Activated T-helper 2 cell treated with anti-CD3 and anti-CD28 coated beads, Interferon-gamma antibody, Interleukin-2, Interleukin-4, amounts not matched to agents 10 μg/mL and 5 μg/mL and 100 μg/mL, durations not matched to agents 14 hours and 24 hours and 36 hours (primary cell): ENCODE measurements at places on chromosomes 1 and 21.

DNA sequence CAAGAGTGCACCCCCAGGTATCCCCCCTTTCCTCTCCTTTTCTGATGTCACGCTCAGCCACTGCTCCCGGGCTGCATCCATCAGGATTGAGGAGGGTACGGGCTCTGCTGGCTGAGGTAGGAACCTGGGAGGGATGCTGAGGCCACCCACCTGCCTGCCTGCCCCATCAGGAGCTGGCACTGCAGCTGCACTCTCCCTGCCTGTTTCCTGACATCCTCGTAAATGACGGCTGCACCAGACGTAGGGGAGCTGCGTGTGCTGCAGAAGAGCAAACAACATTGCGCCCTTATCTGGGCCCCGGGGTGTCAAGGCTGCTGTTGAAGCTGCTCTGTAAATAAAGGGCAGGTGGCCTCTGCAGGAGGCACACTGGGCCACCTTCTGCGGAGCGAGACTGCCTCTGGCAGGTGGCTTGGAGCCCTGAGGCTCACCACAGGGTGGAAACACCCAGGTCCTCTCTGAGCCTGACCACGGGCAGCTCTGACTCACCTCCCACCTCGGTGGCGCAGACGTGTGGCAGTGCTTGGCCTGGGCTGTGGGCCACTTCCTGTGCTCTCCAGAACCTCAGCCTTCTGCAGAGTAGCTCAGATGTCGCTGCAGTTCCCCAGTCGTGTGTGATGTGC lies 30.9 kb downstream of the SNAP47 start:
- peak; percentile 80 for DNase-seq

DNA sequence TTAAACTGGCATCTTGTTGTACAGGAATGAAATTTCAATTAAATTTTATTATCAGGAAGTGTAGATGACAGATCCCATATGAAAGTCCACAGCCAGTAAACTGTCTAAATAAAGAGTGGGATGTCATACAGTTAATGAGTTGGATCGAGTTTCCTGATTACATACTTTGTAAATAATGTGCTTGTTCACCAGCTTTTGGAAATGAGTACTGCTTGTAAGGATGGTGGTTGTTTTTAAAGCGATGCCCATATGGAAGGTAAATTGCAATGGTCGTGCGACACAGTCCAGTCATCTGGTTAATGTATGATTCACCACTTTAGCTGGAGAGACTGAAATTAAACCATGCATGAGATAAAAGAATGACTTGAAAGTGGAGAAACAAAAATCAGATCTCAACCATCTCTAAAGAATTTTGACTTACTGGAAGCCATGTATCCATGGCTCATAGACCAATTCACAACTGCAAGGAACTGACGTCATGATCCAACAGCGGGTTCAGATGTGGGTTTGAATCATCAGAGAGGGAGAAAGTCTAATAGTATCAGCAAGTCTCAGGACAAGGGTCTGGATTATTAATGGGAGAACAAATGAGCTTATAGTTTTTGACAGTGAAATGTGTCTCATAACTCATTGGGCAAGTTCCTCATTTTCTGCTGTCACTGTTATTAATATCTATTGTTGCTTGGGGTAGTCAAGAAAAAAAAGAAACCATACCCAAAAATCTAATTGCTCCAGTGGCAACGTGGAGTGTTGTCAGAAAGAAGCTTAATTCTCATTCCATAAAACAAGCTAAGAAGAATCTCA lies 49.0 kb downstream of the MAP10 start:
- no peak for DNase-seq

- DNase-seq: no peak
Observed at GRCh38 chr1:64234714-64235113, 31.3 kb downstream of the UBE2U start.

DNA sequence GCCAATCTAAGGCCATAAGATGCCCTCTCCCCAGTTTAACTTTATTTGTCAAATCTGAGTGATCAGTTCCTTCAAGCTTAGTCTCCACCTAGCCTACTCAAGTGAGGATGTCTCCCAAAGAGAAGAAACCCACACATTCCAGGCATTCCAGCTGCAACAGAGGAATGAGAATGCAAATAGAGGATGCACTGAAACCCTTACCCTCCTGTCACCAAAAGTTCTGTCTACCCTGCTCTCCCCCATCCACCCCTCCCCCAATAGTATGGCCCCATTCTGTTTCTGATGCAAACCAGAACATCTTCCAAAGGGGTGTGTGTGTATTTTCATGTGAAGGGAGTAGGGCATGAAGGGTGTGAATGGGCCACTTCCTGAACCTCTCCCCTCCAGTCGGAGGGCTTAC lies 3.0 kb downstream of the DUSP23 start:
- DNase-seq: no peak

DNA sequence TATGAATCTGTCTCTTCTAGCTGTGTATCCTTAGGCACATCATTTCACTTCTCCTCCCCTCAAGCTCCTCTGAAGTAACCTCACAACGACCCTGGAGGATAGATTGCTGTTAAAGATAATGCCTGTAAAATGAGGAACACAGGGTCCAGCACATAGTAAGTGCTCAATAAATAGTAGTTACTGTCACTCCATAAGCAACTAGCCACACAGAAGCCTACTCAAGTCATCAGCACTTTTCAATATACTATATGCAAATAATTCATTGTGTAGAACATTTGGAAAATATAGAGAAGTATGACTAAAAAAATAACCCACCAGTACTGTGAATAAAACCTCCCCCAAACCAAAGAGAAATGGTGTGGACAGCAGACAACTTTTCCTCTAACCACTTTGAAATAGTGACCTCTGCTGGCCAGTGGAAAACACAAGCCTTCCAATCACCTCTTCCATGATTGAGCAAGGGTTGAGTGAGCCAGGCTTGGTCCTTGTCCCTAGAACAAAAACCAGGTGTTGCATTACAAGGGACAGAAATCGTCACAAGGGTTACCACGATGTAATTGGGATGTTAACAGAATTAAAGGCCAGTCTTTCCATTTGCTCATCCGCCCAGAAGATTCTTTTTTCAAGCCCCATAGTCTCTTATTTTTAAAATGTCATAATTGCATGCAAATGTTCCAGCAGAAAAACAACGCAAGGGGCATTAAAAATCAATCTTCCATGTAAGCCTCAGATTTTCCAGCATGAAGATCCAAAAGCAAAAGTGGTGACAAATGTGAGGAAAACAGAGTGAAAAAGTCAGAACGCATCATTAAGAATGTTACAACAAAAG lies 15.7 kb upstream of the GLIS1 start:
- DNase-seq: no peak

DNA sequence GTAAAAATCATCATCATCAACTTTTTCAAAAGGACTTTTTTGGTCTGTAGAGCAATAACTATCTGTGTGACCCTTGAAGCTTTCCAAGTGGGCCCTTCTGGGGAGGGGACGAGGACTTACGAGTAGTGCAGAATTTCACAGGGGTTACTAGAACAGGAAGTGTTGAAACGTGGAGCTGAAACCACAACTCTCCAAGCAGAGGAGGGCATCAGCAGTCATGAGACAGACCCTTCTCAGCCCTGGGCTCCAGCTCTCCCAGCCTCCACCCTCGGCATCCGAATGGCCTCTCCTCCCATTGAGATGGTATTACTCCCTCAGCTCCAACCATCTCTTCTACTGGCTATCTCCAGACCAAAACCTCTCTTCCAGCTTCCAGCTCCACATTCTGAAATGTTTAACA lies 3.6 kb downstream of the FAM89A start:
- no peak for DNase-seq

DNA sequence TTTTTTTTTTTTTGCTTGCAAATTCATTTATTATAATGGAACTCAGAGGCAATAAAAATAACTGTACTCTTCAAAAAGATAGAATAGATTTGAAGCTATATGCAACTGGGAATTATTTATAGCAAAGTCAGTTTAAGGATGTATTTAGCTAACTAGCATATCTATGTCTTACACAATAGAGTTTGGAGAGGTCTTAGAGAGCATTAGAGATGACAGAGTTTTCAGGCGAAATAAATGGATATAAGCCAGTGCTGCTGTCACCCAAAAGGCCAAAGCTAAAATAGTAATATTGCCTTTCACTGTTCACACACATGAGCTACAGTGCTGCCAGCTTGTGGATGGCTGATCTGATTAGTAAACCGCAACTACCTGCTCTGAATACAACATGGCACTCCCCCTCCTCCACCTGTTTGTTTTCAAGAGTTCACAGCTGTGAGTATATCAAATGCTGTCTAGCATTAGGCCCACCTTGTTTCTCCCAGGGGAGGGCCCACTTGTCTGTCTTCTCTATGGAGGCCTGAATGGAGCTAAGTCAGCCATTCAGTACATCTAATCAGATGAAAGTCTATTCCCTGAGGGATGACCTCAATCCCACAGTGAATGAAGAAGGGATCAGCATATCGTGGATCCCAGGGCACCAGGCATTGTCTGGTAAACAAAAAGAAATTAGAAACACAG lies 25.2 kb upstream of the SSX2IP start:
- no peak for DNase-seq

DNA sequence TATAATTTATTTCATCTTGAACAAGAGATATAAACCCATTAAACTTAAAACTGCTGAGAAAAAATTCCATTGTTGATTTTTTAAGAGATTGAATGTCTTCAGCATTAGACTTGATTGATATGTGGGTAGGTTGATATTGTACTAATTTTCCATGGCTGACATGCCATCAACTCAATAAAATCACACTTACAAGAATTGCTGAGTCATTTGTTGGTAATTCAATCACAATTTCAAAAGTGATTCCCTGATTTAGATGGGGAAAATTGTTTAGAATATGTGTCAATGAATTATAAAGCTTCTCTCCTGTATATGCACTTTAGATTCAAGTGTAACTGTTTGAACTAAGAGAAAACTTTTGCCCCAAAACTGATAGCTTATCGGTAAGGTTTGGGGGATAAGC lies 223.5 kb upstream of the NCAM2 start:
- DNase-seq: no peak

GRCh38 chr21:34999397-34999941 lies 49.6 kb downstream of the RUNX1 start:
- DNase-seq: no peak

GRCh38 chr1:171819946-171820345 lies 21.4 kb upstream of the DNM3 start:
- no peak for DNase-seq

DNA sequence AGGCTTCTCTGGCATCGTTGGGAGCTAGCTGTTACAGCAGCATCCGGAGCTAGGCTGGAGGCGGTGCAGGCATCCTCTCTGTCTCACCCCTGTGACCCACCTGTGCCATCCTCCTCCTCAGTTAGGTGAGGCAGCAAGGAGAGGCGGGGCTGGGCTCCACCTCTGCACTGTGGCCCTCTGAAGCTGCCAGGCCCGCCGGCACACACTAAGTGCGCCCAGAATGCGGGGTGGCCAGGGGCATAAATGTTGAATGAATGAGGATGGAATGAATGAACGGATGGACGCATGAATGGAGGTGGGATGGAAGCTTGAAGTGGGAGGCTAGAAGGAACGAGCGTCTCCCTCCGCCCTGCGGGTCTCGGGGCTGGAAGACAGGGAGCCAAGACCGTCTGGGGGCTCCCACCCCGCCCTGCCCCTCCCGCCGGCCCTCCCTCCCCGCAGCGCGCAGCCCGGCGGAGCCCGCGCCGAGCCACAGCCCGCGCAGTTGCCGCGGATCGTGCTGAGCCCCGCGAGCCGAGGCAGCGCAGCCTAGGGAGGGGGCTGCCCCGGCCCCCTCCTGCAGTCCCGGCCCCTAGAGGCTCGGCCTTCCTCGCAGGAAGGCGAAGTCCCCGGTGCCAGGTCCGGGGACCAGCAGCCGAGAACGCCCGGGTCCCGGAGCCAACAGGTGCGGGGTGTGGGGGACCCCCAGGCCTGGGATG lies at the start of gene HCRTR1:
Gene HCRTR1, plus strand, starts transcription at position 472 of the 698 bp plus-strand sequence. CDS start 1,504 bp downstream, outside the sequence.
- DNase-seq: no peak

DNA sequence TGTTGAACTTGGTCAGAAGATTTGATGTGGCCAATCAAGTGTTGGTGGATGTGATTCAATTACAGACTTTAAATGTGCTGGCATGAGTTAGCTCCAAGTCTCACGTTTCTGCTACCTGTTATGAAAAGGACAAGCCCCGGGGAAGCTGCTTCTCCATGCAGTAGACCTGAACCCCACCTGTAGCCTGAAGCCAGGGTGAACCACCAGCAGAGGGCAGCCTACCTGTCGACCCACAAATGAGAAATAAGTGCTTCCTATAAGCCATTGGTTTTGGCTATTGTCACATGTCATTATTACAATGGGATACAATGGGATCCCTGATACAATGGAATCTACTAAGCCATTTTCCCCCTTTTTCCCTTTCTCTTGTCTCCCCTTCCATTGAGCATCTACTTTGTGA lies 230.2 kb downstream of the PRDM2 start:
- no peak for DNase-seq
